ENCODE measurements at places on chromosomes 16 and 17. TPM values are rescaled to one million over a fixed set of nuclear protein-coding genes. Genes with fewer than 3 reads are reported as not detected.

DNA sequence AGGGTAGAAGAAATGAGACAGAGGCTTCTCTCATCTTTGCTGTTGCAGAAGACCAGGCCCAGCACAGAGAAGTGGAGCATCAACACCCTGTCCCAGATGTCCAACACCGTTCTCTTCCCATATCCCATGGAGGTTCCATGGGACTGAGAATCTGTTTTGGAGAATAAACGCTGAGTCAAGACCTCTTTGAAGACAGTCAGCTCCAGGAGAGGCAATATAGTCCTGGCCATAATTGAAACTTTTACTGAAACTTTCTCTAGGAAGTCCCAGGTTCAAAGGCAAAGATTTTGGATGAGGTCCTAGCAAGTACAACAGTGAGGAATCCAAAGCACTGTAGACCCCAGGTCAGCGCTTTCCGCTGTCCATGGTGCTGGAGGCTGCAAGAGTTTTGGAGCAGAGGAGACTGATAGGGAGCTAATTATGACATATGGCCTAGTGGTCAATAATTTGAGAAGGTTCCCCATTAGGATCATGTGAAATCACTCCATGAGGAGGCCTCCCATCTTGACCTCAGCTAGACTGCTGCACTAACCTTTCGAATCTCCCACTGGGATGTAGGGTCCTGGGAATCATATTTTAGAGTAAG lies 36.0 kb downstream of the OSBPL7 start:
- H3K36me3 ChIP-seq, result no peaks in the 10 kb centered on the region
- no peak overlapping the region for H3K27ac ChIP-seq
- no peak overlapping the region for H3K4me3 ChIP-seq
- DNase-seq, result peak; percentile 74
- 0 out of 2 replicates have a peak, but pooled peaks cover 4% of the 10 kb centered on the region for H3K4me1 ChIP-seq

DNA sequence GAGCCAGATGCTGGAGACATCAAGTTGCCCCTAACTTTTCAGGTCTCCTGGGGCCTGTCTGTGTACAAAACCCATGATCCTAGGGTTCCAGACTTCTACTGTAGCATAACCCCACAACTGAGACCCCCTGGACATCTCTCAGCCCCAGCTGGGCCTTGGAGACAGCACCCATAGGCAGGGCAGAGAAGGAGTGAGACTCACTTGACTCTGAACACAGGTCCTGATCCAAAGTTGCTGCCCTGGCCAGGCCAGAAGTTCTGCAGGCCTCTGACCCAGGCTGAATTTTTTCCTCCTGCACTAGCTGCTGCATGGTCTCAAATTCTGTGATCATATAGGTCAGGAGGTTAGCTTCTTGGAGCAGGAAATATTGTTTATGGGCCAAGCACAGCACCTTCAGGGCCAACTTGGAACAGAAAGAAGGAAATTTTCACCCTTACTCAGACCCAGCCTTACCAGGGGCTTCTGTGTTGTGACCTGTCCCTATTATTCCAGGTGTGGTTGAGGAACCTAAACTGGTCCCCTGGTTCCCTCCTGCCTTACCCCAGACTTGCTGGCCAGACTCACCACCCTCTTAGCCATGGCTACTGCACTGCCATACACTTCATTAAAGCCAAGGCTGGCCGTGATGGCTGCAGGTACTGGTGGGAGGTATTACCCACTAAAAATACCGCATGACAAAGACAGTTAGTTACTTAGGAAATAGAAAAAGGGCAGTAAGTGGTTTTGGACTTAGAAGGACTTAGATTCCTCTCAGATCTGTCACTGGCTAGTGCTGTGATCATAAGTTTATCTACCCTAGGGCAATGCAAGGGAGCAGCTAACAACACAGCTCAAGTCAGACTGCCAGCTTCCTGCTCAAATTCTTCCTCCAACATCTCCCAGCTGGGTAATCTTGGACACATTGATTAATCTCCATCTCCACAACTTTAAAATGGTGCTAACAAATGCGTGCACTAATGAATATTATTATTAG lies 2180.1 kb downstream of the TP53TG3F start:
- H3K27me3 ChIP-seq, result no peaks in the 10 kb centered on the region
- no peak overlapping the region for H3K4me3 ChIP-seq
- DNase-seq, result no peak
- H3K4me1 ChIP-seq, result no peaks in the 10 kb centered on the region
- no peak overlapping the region for H3K27ac ChIP-seq

- H3K27ac ChIP-seq, result no peak overlapping the region
- H3K36me3 ChIP-seq, result no peaks in the 10 kb centered on the region
- no peaks in the 10 kb centered on the region for H3K4me1 ChIP-seq
Observed at GRCh38 chr17:14150619-14151018, 81.3 kb downstream of the COX10 start.

GRCh38 chr17:43118679-43119615 lies 6.2 kb downstream of the BRCA1 start:
- no peak for DNase-seq
- no peak overlapping the region for H3K4me3 ChIP-seq
- no peak overlapping the region for H3K27ac ChIP-seq
- peaks cover 5% of the 10 kb centered on the region for H3K36me3 ChIP-seq
- H3K27me3 ChIP-seq, result no peaks in the 10 kb centered on the region

TBC1D3C gene
- not detected for polyA plus RNA-seq

Data from GM23338 (cell line).